ENCODE measurements at places on chromosomes 16 and 17. TPM values are rescaled to one million over a fixed set of nuclear protein-coding genes. Genes with fewer than 3 reads are reported as not detected.

The TMEM220 gene
- 0.55 TPM for total RNA-seq

The ARHGDIG gene
- total RNA-seq = not detected

The HOXB2 gene
- 18.3 TPM for total RNA-seq

The SLC38A8 gene
- not detected for total RNA-seq

The CBX8 gene
- 1.9 TPM for total RNA-seq

The MC1R gene
- total RNA-seq = 2.6 TPM

The CENPV gene
- 56.4 TPM for total RNA-seq

The TBC1D3H gene
- not detected for total RNA-seq

The HLF gene
- total RNA-seq = 0.93 TPM

DNA sequence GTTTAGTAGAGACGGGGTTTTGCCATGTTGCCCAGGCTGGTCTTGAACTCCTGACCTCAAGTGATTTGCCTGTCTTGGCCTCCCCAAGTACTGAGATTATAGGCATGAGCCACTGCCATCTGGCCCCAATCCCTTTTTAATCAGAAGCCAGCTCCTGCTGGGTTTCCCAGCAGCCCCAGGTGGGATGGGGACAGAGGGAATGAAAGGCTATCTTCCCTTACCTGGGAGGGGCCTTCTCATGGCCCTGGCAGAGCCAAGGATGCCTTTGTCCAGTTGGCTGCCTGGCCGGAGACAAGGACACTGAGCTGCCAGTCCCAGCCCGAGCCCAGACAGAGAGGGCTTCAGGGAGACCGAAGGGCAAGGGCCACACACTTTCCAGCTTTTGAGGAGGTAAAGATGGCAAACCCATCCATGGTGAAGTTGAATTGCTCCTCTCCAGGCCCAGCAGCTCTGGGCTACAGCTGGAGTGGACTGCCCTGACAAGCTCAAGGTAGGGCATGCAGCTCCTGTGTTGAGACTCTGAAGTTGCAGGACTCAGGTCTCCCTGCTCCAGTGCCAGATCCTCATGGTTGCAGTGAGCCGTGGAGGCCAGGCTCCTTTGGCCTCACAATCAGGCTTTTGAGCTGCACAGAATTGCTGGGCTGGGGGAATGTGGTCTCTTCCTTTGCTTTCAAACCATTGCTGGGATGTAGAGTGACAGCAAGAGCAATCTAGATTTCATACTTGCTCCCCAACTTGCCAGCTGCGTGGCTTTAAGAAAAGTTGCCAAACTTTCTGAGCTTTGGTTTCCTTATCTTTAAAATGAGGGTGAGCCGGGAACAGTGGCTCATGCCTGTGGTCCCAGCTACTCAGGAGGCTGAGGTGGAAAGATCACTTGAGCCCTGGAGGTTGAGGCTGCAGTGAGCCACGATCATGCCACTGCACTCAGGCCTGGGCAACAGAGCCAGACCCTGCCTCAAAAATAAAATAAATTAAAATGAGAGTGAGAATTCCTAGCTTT is 44.5 kb upstream of the IL34 start:
- H3K4me1 ChIP-seq = no peaks in the 10 kb centered on the region
- no peak overlapping the region for H3K4me3 ChIP-seq
- H3K27ac ChIP-seq = no peak overlapping the region
- H3K27me3 ChIP-seq = no peaks in the 10 kb centered on the region

- no peaks in the 10 kb centered on the region for H3K36me3 ChIP-seq
- DNase-seq = no peak
- H3K27ac ChIP-seq = no peak overlapping the region
Measured at GRCh38 chr16:71384073-71384724, 25.7 kb downstream of the CALB2 start.

DNA sequence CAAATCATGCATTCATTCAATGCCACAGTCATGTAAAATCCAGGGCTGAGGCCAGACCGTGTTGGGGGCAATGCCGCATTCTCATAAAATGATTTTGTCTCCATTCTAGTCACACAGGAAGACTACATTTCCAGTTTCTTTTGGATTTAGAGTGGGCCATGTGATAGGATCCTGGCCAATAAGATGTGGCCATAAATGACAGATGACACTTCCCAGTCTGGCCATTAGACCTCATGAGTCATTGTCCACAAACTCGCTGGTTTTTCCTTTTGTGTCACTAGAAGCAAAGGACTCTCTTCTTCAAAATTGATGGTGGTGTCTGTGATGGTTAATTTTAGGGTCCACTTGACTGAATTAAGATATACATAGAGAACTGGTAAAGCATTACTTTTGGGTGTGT is 352.3 kb downstream of the UTP18 start:
- no peaks in the 10 kb centered on the region for H3K4me1 ChIP-seq
- H3K4me3 ChIP-seq = no peak overlapping the region
- DNase-seq = no peak
- no peaks in the 10 kb centered on the region for H3K27me3 ChIP-seq
- no peak overlapping the region for H3K27ac ChIP-seq

DNA sequence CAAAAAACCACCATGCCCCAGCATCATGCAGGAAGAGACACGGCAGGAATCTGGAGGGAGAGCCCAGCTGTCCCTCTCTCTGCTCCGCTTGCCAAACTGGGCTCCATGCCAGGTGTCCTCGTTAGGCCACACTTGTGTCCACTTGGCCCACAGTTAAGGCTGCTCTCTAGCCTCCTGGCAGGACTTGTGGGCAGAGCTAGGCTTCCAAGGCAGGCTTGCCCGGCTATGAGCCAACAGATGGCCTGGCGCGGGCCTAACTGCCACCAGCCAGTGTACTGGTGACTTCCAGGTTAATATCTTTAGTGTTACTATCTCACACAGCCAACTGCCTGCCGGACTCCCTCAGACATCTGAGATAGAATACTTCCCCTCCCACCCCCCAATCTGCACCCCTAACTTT is 10.6 kb downstream of the ATP6V0D1 start:
- H3K27ac ChIP-seq = no peak overlapping the region
- H3K36me3 ChIP-seq = no peaks in the 10 kb centered on the region
- DNase-seq = no peak
- no peak overlapping the region for H3K4me3 ChIP-seq

- DNase-seq = peak; percentile 15
- H3K4me1 ChIP-seq = no peaks in the 10 kb centered on the region
- no peak overlapping the region for H3K4me3 ChIP-seq
- H3K27ac ChIP-seq = no peak overlapping the region
- peaks cover 7% of the 10 kb centered on the region for H3K36me3 ChIP-seq
Measured at GRCh38 chr16:89139907-89140361, 31.6 kb upstream of the CDH15 start.

DNA sequence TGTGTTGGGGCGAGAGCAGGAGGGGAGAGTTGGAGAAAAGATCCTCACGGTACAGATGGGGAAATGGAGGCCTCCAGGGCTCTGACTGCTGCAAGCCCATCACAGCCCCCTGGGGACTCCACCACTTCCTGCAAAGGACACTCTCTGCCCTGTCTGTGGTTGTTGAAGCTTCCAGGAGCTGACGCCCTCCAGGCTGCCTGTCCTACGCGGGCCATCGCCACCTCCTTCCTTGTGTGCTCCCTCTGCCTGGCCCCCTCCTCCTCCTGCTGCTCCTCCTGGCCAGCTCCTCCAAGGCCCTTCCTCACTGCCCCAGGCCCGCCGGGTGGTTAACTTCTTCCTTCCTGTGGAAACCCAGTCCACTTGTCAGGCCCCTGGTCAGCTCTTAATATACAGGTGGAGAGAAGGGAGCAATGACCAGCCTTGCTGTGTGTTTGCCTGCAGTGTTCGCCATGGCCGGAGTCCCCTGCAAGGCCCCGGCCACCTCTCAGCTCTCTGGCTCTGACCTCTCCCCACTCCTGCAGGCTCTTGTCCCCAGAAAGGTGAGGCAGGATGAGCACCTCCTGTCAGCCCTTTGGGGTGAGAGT is 18.4 kb upstream of the STAC2 start:
- H3K36me3 ChIP-seq = no peaks in the 10 kb centered on the region
- H3K4me3 ChIP-seq = no peak overlapping the region
- peaks cover 16% of the 10 kb centered on the region for H3K4me1 ChIP-seq

DNA sequence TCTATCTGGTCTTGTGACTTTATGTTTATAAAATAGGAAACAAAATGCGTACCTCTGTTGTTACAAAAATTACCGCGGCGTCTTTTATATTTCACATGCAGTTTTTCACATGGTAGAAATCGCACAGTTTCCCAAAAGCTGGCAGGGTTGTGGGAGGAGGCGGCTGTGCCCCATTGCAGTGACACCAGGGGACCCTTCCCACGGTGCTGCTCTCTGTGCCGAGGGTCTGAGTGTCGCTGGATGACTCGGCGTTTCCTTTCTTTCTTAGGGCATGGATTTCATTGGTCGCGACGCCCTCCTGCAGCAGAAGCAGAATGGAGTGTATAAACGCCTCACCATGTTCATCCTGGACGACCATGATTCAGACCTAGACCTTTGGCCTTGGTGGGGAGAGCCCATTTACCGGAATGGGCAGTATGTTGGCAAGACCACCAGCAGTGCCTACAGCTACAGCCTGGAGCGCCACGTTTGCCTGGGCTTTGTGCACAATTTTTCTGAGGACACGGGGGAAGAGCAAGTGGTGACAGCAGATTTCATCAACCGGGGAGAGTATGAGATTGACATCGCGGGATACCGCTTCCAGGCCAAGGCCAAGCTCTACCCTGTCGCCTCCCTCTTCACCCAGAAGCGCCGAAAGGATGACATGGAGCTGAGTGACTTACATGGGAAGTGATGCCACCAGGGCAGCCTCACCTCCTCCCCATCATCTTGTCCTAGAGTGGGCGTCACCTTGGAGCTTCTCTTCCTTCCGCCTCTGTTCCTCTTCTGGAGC is 17.2 kb upstream of the CLEC18C start:
- no peak overlapping the region for H3K4me3 ChIP-seq
- H3K27ac ChIP-seq = no peak overlapping the region
- H3K36me3 ChIP-seq = peaks cover 64% of the 10 kb centered on the region
- no peaks in the 10 kb centered on the region for H3K27me3 ChIP-seq
- no peaks in the 10 kb centered on the region for H3K4me1 ChIP-seq
- DNase-seq = no peak

- H3K4me1 ChIP-seq = no peaks in the 10 kb centered on the region
- H3K4me3 ChIP-seq = no peak overlapping the region
- no peak for DNase-seq
Measured at GRCh38 chr16:75258807-75259141, 7.3 kb upstream of the BCAR1 start.

DNA sequence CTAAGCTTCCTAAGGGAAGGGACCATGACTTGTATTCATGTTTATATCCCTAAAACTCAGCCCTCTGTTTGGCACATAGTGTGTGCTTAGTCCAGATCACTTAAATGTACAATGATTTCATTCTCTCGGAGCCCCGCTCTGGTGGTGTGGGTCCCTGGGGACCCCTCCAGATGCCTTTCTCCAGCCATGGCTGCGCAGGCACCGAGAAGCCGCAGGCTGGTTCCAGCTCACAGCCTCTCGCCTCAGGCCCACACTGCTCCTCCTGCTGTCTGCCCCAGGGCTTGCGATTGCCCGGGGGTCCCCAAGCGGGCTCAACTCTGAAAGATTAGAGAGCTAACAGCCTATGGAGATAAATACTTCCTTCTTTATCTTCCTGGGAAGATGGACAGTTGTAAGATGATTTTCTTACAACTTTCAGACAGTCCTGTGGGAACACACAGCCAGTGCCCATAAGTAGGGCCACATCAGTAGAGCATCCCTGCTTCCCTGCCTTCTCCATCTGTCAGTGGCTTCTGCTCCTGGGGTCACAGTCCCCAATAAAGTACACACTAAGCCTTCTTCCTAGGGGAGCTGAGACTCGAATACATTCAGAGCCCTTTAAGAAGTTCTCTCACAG is 66.2 kb downstream of the CENPV start:
- H3K36me3 ChIP-seq = no peaks in the 10 kb centered on the region
- no peaks in the 10 kb centered on the region for H3K27me3 ChIP-seq
- H3K27ac ChIP-seq = peak overlapping the region; percentile 81
- H3K4me1 ChIP-seq = peaks cover 50% of the 10 kb centered on the region
- no peak for DNase-seq

DNA sequence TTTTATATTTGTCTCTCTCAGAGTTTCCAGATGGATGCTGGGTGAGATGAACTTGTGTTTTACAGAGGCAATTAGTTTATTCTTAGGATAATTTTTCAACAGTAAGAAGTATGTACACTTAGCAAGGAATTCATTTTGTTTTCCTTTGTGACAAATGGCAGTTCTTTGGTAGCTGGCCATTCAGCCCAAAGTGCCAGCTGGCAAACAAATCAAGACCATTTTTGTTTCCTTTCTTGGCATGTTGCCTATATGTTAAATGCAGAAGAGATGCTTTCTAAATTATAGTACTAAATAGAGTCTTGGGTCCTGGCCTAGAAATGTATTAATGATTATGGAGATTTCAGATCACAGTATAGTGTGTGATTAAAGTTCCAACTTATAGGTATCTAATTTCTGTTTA is 337.1 kb downstream of the CNTNAP4 start:
- no peak for DNase-seq
- H3K27me3 ChIP-seq = no peaks in the 10 kb centered on the region
- no peak overlapping the region for H3K27ac ChIP-seq

- no peak overlapping the region for H3K27ac ChIP-seq
- H3K4me1 ChIP-seq = peaks cover 5% of the 10 kb centered on the region
- no peaks in the 10 kb centered on the region for H3K36me3 ChIP-seq
- H3K27me3 ChIP-seq = no peaks in the 10 kb centered on the region
- H3K4me3 ChIP-seq = no peak overlapping the region
Measured at GRCh38 chr17:81940538-81941483, 3.7 kb upstream of the PYCR1 start.
